ENCODE measurements at places on chromosomes 7 and 10.

DNA sequence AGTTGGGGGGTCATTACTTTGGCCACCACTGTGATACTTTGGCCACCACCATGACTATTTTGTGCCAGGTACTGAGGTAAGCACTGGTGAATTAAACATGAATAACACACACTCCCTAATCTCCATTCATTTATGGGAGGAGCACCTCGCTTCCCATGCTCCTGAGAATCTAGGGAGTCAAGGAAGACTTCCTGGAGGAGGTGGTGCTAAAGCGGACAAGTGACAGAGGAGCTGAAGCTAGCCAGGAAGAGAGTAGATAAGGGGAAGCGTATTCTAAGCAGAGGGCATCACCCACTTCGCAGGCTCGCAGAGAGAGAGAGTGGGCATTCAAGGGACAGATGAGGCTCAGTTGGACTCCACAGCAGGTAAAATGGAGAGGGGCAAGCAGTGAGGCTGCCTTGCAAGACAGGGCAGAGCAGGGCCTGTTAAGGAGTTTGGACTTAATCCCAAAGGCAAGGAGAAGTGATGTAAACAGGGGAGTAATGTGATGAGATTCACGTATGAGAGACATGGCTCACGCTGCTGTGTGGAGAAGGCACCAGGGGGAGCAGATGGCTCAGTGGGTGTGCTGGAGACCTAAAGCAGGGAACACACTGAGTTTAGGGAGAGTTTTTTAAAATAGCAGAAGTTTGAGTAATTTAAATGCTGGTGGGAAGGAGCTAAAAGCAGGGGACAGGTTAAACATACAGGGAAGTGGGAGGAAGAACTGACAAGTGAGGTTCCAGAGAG lies 21.3 kb upstream of the TMEM248 start:
- DNase-seq = no peak

GRCh38 chr7:64180989-64181388 lies 26.0 kb upstream of the ZNF735 start:
- DNase-seq = no peak

GRCh38 chr7:139560678-139561077 lies 37.2 kb downstream of the CLEC2L start:
- no peak for DNase-seq

GRCh38 chr10:62735464-62736167 lies 68.9 kb upstream of the ADO start:
- DNase-seq = no peak

DNA sequence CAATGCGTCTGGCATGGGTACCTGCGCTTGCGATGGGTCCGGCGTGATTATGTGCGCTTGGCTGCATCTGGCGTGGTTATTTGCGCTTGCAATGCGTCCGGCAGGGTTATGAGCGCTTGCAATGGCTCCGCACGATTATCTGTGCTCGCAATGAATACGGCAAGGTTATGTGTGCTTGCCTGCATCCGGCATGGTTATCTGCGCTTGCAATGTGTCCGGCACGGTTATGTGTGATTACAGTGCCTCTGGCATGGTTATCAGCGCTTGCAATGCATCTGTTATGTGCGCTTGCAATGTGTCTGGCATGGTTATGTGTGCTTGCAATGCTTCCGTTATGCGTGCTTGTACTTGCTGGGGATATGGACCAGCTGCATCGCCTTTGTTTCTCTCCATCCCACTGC lies 37.7 kb downstream of the RBAK start:
- DNase-seq = no peak

DNA sequence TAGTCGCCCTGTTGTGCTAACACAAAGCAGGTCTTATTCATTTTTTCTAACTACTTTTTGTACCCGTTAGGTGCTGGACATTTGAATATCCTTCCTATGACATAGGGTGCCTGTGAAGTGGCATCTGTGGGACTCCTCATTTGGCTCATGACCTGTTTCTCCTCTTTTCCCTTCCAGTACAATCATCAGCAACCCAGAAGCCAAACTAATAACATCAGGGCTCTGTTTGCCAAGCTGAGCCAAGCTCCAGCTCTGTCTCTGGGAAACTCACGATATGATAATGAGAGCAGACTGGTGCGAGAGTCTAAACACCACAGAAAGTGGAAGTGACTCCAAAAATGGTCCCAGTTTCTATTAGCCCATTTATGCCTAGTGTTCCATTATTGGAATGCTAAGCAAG lies 92.0 kb downstream of the SVIL start:
- DNase-seq = no peak

DNA sequence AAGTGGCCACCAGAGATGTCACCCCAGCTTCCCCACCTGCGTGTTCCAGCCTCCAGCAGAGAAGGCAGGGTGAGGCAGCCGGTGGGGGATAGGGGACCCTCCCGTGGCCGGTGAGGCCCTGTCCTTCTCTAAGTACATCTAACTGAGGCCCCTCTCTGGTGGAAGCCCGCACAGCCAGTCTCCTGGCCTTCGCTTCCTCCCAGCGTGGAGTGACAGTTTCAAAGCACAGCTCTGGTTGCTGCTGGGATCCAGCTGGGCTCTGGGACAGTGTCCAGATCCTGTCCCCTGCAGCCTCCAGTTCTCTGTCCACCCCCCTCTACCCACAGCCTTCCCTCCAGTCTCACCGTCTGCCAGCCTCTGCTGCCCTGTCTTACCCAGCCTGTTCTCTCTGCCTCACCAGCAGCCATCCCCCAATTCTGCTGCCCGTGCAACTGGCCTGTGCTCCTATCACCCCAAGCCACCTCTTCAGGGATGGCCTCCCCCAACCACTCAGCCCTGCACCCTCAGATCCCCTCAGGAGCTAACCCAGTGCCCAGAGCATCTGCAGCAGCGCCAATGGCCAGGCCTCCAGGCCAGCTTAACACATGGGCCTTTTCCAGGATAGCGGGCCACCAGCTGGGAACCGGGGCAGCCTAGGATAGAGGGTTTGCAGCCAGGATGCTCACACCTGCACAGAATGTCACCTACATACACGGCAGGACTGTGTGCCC lies 16.3 kb upstream of the SH2B2 start:
- DNase-seq = no peak

- no peak for DNase-seq
Observed at GRCh38 chr7:107945332-107945731, 54.3 kb downstream of the DLD start.

GRCh38 chr7:103993551-103993950 lies 4.1 kb upstream of the RELN start:
- no peak for DNase-seq

DNA sequence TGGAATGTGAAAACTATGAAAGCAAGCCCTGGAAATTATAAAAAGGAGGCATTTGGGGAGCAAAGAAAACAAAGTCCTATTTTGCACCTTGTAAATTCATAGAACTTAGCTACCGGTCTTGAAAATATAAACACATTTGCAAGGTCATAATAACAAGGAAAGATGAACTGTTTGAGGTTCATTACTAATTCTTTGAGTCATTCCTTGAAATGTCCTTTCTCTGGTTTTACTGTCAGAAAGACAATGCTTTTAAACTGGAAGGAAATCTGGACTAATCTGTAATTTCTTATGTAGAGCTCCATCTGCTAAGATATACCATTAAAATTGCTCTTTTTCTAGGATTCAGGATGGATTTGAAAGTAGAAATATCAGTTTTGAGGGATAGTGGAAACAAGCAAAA lies 1.4 kb downstream of the ERLIN1 start:
- no peak for DNase-seq
